ENCODE measurements at places on chromosomes 1 and 21. TPM values are rescaled to one million over a fixed set of nuclear protein-coding genes. Genes with fewer than 3 reads are reported as not detected.

DNA sequence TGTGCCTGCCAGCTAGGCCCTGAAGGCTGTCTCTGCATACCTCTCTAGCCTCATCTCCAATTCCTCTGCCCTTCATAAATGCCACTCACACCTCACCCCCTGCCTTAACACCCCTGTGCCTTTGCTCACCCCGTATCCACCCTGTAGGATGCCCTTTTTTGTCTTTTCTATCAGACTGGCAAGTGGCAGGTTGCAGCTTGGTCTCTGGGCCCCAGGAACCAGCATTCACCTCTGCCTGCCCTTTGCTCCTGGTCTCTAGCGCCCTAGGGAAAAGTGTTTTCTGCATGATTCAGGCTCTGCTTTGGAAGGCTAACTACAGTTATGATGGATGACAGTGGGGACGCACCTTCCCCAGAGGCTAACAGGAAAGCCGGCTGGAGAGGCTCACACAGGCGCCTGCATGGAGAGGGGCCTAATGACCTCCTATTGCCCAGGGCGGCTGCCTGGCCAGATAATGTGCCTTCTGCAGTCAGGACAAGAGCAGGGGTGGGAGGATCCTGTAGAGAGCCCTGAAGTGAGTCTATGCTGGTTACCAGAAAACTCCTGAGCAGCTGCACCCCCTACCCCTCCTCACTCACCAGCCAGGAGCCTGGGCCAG lies 11.2 kb downstream of the KANK4 start:
- no peak for DNase-seq

- no peak for DNase-seq
Measured at GRCh38 chr1:5273280-5274003, 619.0 kb downstream of the AJAP1 start.

- no peak for DNase-seq
Measured at GRCh38 chr1:2878591-2878990, 77.1 kb upstream of the TTC34 start.

- no peak for DNase-seq
Measured at GRCh38 chr1:48196237-48196636, 26.3 kb upstream of the SLC5A9 start.

- DNase-seq, result no peak
Measured at GRCh38 chr1:201653883-201654282, 115.0 kb downstream of the NAV1 start.

DNA sequence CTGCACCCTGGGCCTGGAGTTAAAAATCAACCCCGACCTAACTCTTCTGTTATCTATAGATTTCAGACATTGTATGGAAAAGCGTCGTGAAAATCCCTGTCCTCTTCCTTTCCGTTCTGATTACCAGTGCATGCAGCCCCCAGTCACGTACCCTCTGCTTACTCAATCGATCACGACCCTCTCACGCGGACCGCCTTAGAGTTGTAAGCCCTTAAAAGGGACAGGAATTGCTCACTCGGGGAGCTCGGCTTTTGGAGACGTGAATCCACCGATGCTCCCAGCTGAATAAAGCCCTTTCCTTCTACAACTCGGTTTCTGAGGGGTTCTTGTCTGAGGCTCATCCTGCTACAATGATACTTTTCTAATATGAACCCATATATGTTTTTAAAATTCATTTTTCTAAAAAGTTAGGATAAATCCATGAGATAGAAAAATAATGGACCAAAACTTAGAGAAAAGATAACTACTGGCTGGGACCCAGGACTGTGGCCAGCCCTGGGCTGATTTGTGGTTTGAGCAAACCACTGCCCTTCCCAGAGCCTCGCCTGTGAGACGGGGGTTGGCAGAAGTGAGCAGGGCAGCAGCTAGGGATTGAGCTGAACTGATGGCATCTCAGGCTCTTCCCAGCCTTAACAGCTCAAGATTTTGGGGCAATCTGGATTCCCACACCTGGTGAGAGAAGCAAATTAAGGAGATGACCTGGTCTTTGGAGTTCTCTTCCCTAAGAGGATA lies 5.0 kb downstream of the UQCRHL start:
- no peak for DNase-seq

DNA sequence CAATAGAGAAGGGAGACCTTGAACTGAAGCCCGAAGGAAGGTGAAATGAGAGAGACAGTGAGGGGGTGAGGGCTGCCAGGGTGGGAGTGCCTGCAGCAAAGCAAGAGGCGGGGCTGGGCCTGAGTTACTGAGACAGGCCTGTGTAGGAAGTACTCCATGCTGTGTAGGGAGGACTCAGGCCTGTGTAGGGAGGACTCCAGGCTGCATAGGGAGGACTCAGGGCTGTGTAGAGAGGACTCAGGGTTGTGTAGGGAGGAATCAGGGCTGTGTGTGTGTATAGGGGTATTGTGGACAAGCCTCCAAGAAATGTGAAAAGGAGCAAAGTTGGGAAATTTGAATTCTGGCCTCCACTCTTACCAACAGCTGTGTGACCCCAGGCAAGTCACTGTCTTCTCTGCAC lies 133.8 kb upstream of the CACNA1E start:
- DNase-seq, result no peak

DNA sequence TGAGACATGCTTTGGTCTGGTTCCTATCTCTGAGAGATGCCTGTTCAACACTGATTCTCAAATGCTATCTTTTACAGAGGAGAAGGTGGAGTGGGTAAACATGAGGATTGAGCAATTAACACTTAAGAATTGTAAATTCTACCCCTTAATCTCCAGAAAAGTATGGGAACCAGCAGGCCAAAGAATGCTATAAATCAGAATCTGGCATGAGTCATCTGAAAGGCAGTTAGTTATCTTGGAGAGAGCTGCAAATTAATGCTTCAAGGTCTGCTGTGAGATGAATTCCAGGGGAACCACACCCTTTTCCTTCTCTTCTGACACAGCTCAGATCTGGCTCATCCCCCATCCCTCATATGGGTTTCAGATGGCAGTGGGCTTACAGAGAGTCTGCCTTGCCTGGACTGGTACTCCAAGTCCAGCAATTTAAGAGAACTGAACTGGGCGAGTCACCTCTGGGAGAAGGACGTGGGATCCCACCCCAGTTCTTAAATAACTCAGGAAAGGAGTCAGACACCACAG lies 5.2 kb downstream of the S100A10 start:
- DNase-seq, result no peak

DNA sequence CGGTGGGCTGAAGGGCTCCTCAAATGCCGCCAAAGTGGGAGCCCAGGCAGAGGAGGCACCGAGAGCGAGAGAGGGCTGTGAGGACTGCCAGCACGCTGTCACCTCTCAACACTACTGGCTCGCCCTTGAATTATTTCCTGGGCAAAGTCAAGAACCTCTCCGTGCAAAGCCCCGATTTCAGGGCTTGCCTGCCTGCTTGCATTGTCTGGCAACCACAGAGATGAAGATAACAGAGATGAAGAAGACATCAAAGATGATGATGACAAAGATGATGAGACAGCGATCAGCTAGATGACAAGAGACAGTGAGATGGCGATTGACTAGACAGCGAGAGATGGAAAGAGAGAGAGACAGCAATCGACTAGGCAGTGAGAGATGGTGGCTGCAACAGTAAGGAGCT lies 976.5 kb downstream of the ADGRL2 start:
- DNase-seq, result no peak

GRCh38 chr1:25804964-25805862 lies 5.2 kb downstream of the SELENON start:
- no peak for DNase-seq

DNA sequence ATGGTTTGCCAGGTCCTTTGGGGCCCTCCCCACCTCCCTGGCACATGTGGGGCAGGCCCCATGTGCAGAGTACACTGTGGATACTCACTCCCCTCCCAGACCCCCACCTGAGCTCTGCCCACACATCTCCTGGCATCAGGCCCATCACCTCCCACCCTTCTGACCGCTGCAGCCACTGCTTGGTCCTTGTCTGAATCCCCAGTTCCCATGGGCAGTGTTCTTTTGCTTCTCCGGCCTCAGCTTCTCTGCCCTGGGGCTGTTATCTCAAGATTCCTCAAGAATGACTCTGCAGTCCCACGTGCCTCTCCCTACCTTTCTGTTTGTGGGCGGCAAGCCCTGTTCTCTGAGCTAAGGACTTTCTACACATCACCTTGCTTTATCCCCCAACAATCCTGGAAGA lies 187.7 kb upstream of the EDN2 start:
- DNase-seq, result no peak

DNA sequence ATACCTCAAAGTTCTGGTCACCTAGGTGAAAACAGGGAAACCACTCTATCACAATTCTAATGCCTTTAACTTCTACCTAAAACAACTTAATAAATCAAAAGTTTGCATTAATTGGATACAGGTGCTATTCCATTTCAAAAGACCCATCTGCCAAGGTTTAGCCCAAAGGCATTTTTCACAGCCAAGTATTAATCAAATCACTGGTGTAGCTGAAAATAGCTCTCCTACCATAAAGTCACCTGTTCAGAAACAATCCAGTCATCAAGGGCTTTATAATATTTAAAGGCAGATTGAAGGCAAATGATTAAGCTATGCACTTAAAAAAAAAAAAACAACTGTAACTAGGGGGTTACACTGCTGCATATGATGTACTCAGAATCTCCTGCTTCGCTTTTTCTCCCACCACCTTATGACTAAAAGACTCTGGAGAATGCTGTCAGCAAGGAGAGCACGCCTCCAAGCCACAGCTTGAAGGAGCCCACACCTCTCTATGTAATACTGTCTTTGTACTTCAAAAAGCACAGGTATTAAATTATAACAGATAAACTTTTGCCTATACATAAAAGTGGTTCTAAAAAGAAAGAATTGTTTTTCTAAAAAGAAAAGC lies 20.5 kb downstream of the KIAA0319L start:
- DNase-seq, result no peak

GRCh38 chr1:165915932-165916348 lies 88.5 kb downstream of the UCK2 start:
- no peak for DNase-seq

DNA sequence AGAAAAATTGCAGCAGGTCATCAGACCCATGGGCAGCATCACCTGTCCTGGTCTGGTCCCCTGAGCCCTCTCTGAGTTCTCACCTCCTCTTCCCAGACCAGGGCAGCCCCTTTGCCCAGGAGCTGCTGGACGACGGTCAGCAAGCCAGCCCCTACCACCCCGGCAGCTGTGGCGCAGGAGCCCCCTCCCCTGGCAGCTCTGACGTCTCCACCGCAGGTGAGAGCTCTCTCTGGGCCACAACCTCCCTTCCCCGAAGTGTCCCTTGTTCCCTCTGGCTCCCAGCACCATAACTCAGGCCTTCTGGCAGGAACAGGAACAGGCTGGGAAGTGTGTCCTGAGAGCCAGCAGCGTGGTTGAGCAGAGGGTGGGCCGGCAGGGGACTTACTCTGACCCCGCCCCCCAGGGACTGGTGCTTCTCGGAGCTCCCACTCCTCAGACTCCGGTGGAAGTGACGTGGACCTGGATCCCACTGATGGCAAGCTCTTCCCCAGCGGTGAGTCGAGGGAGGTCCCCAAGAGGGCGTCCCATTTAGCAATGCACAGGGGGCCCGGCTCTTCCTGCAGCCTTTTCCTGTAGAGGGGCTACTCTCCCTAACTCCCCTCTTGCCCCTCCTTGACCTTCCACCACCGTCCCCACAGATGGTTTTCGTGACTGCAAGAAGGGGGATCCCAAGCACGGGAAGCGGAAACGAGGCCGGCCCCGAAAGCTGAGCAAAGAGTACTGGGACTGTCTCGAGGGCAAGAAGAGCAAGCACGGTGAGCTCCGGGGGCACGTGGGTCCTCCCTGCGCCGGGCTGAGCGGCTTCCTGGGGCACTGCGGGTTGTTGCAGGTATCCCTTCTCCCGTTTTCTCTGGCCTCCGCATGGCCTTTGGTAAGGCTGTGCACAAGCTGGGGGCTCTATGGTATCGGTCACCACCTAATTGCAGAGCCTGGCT lies 2.4 kb downstream of the ELF3 start:
- DNase-seq, result no peak

- no peak for DNase-seq
Measured at GRCh38 chr1:155698382-155699038, 9.6 kb downstream of the DAP3 start.

DNA sequence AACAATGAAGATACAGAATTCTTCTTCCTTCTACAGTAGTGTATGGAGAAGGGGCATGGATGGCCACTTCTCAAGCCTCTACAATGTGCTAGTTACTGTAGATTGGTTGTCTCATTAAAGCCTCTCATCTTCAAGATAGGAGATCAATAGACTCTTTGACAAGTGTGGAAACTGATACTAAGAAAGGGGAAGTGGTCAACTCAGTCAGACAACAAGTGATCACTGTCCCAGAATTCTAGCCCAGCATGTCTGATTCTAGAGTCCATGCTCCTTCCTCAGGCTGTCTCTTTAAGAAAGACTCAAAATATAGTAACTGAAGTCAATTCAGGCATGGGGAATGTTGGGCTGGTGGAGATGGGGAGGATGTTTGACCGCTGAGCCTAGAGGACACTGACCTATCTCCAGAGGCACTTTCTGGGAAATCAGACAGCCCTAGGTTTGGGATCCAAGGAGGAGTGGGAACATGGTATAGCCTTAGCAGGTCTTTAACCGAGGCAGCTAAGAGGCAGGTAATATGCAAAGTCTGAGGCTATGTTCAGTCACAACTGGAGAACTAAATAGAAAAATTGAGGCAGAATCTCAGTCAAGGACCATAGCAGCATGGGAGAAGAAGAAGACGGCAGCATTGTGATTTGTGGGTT lies 39.3 kb upstream of the EYA3 start:
- no peak for DNase-seq

- no peak for DNase-seq
Measured at GRCh38 chr1:206022766-206023165, 929 bp downstream of the CTSE start.

GRCh38 chr1:65691972-65692371 lies 100.7 kb upstream of the PDE4B start:
- DNase-seq, result no peak

- no peak for DNase-seq
Measured at GRCh38 chr1:211355873-211356272, 29.2 kb downstream of the TRAF5 start.

DNA sequence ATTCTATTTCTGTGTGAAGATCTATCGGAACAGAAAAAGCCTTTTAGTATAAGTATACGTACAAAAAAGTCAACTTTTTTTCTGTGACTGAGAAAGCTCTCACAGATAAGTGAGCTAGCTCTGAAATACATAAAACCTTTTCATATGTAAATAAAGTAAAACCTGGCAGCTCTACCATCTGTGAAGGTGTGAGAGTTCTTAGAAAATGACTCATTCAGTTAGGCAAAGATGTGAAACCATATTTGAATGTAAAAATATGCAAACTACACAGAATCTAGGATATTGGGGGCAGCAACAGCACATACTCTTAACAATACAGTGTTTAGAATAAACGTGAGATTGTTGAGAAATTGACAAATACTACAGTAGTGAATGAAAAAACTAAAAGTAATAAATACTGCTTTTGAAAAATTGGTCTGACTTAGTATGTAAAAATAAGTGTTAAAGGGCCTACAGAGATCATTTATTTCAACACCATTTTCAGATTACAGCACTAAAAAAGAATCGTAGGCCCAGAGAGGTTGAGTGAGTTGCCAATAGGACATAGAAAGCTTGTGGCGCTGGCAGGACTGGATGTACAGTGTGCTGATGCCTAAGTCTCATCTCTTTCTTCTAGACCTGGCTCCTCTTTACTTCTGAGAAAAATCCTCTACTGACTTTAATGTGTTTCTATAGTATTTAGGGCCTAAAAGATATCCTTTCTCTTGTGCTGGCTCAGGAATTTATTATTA lies 19.8 kb downstream of the ATP6V1G3 start:
- DNase-seq, result no peak

GRCh38 chr1:94884106-94884505 lies 42.8 kb downstream of the CNN3 start:
- DNase-seq, result no peak

Gene SLC44A5
- polyA plus RNA-seq, result 10.4 TPM

Gene KRTAP21-2
- not detected for polyA plus RNA-seq

Gene HCRTR1
- 0.17 TPM for polyA plus RNA-seq

Gene PCAT6
- 2.8 TPM for polyA plus RNA-seq

Gene EPHB2
- 11.9 TPM for polyA plus RNA-seq

Gene PSRC1
- polyA plus RNA-seq, result 24.0 TPM

Gene ISG15
- polyA plus RNA-seq, result 10.7 TPM

Measured in right renal cortex interstitium (tissue), 3 donors.